ENCODE measurements at places on chromosomes 3 and 15. TPM values are rescaled to one million over a fixed set of nuclear protein-coding genes. Genes with fewer than 3 reads are reported as not detected.

GRCh38 chr15:83837945-83838571 lies 184.1 kb downstream of the ADAMTSL3 start:
- no peaks in the 10 kb centered on the region for H3K27me3 ChIP-seq
- H3K36me3 ChIP-seq: no peaks in the 10 kb centered on the region
- no peak overlapping the region for H3K4me3 ChIP-seq

GRCh38 chr3:84893211-84893610 lies 65.6 kb upstream of the CADM2 start:
- H3K4me1 ChIP-seq: no peaks in the 10 kb centered on the region
- H3K4me3 ChIP-seq: no peak overlapping the region
- no peaks in the 10 kb centered on the region for H3K36me3 ChIP-seq
- DNase-seq: no peak
- no peaks in the 10 kb centered on the region for H3K27me3 ChIP-seq
- H3K27ac ChIP-seq: no peak overlapping the region

- H3K27me3 ChIP-seq: no peaks in the 10 kb centered on the region
- peaks cover 47% of the 10 kb centered on the region for H3K4me1 ChIP-seq
- no peaks in the 10 kb centered on the region for H3K36me3 ChIP-seq
- H3K4me3 ChIP-seq: peak overlapping the region; percentile 73
Measured at GRCh38 chr15:56241374-56242105, 2.1 kb downstream of the RFX7 start.

DNA sequence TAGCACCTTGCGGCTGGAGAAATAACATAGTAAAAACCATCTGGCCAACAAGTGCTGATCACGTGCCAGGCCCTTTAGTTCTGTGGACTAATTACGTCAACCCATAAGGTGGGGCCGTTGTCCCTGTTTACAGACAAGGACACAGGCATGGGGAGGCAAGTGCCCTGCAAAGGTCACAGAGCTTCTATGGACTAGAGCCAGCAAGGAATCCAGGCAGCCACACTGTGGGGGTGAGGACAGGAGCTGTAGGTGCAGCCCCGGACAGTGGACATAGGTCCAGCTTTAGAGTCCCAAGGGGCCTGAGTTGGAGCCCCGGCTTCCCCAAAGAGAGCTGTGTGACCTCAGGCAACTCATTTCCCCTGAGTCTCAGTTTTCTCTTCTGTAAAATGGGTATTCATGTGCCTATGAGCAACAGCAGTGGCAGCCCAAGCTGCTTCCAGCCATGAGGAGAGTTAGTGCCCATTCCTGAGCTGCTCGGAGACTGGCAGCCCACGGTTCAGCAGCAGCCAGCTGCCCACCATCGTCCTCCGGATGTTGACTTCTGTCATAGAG lies 13.9 kb downstream of the CHST13 start:
- no peaks in the 10 kb centered on the region for H3K36me3 ChIP-seq
- H3K27ac ChIP-seq: no peak overlapping the region
- H3K4me1 ChIP-seq: no peaks in the 10 kb centered on the region
- no peak overlapping the region for H3K4me3 ChIP-seq

- no peak for DNase-seq
- H3K4me3 ChIP-seq: no peak overlapping the region
- H3K36me3 ChIP-seq: no peaks in the 10 kb centered on the region
- H3K4me1 ChIP-seq: peaks cover 10% of the 10 kb centered on the region
- no peak overlapping the region for H3K27ac ChIP-seq
Measured at GRCh38 chr3:119582178-119582577, 2.9 kb downstream of the ADPRH start.

COL6A6 gene
- 0.07 TPM for total RNA-seq

EPHA6 gene
- 1.7 TPM for total RNA-seq

KNG1 gene
- total RNA-seq: not detected
